T47D (cell line): ENCODE measurements at places on chromosomes 2 and 18.
A peak's percentile ranks its signal among the peaks of the same experiment; 100 is the strongest.

- DNase-seq = no peak
Observed at GRCh38 chr2:8049851-8050571, 631.8 kb upstream of the ID2 start.

- DNase-seq = no peak
Observed at GRCh38 chr18:48851599-48851960, 99.2 kb downstream of the SMAD7 start.

DNA sequence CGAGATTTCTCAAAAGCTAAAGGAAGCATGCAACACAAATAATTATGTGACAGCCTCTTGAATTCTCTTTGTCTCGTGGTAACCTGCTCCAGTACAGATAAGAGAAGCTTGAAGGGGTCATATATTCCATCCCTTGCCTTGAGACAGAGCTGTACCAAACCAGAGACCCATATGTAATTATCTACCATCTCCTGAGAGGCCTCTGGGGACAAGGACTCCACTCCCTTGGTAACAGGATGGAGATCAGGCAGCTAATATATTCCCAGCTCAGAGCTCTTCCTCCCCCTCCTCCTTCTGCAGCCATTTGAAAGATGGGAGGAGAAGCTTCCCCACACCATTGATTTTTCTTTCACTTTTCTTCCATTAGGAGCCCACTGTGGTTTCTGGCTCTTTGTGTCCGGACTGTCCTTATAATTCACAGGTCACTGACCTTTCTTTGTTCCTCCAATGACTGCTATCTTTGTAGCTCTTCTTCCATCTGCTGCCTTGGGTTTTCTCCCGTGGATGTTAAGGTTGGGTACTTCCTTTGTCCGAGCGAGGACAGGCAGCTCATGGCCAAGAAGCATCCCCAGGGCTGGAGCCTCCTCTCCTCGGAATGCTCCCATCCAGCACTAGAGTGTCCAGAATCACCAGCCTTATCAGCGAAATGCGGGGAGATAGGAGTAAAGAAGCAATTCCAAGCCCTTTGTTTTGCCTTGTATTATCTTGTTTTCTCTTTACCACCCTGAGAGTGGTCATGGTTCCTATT lies 72.6 kb upstream of the STPG4 start:
- no peak for DNase-seq

GRCh38 chr2:219609149-219609750 lies 11.6 kb downstream of the STK11IP start:
- no peak for DNase-seq

DNA sequence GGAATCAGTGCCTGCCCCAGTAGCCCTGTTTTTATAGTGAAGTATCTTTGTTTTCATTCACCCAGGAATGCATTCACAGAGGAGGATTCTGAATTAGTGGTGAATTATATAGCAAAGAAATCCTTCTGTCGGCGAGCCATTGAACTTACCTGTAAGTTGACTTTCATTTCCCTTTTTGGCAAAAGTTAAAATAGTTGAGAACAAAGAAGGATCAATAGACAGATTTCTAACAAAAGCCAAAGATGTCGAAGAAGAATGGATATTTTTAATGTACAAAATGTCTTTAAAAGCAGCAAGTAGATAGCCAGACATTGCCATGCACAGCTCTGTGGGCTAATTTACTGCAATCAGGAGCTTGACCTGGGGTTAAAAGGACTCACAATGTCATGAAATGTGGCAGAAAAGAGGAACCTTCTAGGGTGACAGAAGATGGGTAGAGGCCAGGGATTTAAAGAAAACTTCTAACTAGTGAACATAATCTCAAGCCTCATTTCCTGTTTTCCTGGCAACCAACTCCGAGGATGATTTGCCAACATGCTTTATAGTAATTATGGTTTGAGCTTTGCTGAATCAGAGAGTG lies 53.8 kb upstream of the TMEM87B start:
- DNase-seq = no peak

- no peak for DNase-seq
Observed at GRCh38 chr2:224849264-224849663, 133.1 kb upstream of the CCDC195 start.

GRCh38 chr18:9426753-9427152 lies 48.6 kb upstream of the RALBP1 start:
- no peak for DNase-seq

GRCh38 chr2:27123302-27124150 lies at the start of gene ABHD1:
Gene ABHD1, plus strand, starts transcription at chr2:27123815. Its CDS starts 134 bp downstream, at chr2:27123949.
- DNase-seq = peak; percentile 51

DNA sequence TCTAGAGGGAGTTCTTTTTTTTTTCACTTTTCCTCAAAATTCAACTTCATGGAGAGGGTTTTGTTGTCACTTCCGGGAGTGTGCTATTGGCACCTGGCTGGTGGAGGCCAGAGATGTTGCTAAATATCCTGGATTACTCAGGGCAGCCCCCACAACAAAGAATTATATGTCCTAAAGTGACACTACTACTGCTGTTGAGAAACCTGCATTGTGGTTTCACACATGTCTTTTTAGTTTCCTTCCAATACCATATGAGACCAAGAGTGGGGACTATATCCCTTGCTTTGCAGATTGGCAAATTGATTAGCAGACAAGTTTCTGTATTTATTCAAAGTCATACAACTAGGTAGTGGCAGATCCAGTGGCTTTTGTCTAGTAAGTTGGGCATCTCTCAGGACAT lies 826.8 kb downstream of the TRIB2 start:
- no peak for DNase-seq
